ENCODE measurements at places on chromosomes 1 and 21.
A peak's percentile ranks its signal among the peaks of the same experiment; 100 is the strongest.

DNA sequence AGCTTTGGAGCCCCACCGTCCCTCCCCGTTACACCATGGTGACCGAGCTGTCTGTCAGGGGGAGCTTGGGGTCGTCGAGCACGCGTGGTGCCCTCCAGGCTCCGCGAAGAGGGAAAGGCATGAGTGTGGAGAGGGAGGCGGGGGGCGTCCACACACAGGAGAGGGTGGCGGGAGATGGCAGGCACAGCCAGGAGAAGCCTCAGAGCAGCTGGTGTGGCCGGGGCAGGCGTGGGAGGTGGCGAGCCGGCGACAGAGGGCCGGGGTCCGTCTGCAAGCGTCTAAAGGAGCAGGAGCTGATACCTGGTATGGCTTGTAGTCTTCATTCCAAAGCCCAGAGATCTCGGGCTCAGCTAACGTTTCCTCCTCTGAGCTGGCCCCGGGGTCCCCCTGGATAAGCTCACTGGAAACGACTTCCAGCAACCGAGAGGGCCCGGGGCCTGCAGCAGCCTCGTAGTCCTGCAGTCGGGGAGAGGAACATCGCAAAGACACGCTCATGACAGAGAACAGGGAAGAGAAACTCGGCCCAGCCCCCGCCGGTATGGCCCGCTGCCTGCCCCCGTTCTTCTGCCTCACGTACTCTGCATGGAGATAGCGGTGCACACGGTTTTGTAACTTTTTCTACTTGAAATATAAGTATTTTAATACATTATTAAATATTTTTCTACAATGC lies 37.4 kb downstream of the CFAP74 start:
- no peak for DNase-seq

DNA sequence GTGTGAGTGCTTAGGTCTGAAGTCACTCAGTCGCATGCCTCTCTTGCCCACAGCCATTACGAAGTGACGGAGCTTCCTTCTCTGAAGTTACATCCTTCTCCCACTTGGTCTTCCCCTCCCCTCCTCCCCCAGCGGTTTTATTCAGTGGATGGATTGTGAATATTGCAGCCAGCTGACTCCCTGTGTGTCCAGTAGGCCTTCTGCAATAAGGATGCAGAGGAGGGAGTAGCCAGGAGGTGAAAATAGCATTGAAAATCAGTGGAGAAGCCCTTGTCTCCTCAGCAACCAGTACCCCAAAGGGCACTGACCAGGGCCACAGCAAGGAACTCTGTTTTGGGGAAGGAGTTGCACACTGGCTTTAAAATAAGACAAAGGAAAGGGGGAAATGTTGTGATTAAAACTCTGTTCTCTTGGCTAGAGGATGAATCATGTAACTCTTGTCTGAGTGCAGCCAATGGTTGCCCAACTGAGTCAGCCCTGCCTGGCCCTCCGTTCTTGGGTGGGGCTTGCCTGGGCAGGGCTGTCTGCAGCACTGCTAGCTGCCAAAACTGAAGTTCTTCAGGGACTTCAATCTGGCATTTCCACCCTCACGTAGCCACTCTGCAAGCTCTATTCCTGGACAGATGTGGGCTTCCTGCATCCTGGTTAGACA lies 4.3 kb downstream of the S100A10 start:
- DNase-seq: no peak

DNA sequence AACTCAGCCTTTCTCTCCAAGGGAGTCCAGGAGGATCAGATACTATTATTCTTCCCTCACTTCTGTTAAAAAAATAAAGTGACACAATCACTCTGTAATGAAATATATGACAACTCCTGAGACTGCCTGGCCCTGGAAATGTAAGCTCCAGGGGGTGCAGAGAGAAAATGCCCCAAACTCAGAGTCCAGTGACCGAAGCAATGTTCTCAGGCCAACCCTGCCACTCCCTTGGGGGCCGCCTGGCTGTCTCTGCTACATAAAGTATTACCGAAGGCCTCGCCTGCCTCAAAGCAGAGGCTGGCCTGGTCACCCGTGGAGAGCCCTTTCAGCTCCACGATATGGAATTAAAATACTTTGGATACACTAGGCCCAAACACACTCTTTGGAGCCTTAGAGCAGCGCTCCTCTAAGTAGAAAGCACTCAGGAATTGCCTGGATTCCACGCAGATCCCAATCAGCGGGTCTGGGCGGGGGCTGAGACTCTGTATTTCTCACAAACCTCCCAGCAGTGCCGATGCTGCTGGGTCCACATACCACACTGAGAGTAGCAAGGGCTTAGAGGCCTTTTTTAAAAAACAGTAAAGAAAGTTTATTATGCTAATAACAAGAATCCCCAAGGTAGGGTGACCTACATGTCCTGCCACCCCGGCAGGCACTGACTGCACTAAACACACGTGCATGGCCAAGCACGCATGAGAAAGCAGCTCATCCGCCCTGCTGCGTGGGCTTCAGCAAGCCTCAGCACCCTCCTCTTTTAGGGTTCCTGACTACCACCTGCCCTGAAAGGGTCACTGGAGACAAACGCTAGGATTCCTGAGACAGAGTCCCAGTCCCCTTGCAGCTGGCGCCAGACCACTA lies 31.1 kb downstream of the TMCO4 start:
- DNase-seq: no peak

- DNase-seq: no peak
Observed at GRCh38 chr21:45378258-45378966, 26.6 kb upstream of the COL18A1 start.

- DNase-seq: no peak
Observed at GRCh38 chr1:222387007-222387814, 160.7 kb downstream of the HHIPL2 start.

DNA sequence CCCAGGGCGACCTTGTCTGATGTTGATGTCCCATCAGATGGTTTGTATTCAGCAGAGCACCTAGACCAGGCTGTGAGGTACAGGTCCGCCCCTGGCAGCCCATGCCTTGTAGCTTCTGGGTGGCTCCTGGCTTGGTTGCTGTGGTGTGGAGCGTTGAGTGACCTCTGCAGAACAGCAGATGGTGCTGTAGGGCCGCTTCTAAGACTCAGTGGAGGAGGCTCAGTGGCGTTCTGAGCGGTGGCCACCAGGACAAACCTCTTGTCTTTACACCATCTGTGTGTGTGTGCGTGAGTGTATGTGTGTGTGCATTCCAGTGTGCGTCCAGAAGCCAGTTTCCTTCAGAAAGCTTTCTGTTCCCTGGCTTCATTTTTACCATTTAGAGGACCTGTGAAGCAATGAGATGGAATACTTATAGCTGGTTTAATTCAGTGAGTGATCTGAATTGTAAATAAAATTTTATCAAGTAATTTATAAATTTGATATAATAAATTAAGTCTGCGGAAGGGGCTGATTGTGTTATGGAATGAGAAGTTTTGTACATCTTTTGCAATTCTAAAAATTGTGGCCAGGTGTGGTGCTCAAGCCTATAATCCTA lies 66.1 kb downstream of the ADARB1 start:
- peak; percentile 31 for DNase-seq

- DNase-seq: no peak
Observed at GRCh38 chr1:10687251-10687651, 109.2 kb downstream of the CASZ1 start.

Measured in T-helper 9 cell (primary cell).